Activated T-helper 2 cell treated with anti-CD3 and anti-CD28 coated beads, Interferon-gamma antibody, Interleukin-2, Interleukin-4, amounts not matched to agents 10 μg/mL and 5 μg/mL and 100 μg/mL, durations not matched to agents 14 hours and 24 hours and 36 hours (primary cell): ENCODE measurements at places on chromosomes 5 and 9.

- DNase-seq: no peak
Measured at GRCh38 chr9:126062158-126062886, 264.3 kb upstream of the MVB12B start.

DNA sequence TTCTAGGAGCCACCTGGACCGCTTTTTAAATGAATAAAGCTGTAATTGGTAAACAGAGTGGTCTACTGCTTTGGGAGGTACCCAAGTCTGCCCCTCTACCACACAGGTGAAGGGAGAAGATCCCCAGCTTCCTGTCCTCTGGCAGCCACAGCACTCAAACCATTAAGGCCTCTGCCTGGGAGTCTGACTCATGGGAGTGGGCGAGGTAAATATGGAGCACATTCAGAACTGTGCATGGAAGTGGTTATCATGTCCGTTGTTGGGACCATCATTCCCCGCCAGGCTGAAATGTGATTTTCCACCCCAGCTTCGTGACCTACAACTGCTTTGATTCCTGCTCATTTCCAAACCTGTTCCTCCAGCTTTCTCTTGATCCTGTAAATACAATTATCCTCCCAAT is 59.5 kb upstream of the ALDH1B1 start:
- DNase-seq: no peak

- DNase-seq: no peak
Measured at GRCh38 chr9:97124256-97124655, 85.3 kb upstream of the CTSV start.

DNA sequence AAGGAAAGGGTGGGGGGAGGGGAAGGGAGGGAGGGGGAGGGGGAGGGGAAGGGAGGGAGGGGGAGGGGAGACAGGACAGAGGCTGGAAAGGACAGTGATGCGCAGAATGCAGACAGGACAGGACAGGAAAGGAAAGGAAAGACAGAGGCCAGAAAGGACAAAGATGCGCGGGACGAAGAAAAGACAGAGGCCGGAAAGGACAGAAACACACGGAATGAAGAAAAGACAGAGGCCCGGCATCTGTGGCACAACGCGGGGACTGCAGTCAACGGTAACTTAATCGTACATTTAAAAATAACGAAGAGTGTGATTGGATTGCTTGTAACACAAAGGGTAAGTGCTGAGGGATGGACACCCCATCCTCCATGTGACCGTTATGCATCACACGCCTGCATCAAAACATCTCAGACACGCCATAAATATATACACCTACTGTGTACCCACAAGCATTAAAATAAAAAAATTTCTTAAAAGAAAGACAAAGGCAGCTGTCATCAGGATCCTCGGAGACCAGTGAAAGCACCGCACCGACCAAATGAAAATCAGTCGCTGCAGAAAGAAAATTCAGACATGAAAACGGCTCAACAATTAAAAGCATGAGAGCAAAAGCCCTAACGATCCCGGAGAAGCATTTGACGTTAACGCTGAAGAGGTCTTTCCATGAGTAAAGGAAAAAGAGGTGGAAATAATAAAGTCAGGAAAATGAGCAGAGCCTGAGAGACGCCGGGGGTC is 52.9 kb upstream of the EXOC3 start:
- DNase-seq: no peak

GRCh38 chr9:14482856-14483255 is 168.9 kb upstream of the NFIB start:
- DNase-seq: no peak

- peak; percentile 33 for DNase-seq
Measured at GRCh38 chr5:10354048-10354872, 765 bp downstream of the MARCHF6 start.

DNA sequence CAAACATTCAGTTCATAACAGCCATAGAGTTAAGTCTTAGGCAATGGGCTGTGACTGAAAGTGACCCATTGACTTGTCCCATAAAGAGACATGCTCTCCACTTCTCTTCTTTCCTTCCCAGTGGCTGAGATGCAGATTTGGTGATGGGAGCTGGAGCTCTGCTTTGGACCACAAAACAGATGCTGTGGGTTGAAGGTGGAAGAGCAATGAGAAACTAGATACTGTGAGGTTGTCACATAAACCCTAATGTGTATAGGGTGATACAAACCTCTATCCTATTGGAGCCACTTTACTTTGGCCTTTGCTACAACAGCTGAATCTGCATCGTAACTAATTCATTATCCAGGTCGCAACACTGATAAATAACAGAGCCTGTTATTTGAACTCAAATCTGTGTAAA is 192.0 kb downstream of the TTC39B start:
- DNase-seq: no peak

GRCh38 chr5:172502969-172503368 is 48.6 kb upstream of the SH3PXD2B start:
- DNase-seq: no peak

DNA sequence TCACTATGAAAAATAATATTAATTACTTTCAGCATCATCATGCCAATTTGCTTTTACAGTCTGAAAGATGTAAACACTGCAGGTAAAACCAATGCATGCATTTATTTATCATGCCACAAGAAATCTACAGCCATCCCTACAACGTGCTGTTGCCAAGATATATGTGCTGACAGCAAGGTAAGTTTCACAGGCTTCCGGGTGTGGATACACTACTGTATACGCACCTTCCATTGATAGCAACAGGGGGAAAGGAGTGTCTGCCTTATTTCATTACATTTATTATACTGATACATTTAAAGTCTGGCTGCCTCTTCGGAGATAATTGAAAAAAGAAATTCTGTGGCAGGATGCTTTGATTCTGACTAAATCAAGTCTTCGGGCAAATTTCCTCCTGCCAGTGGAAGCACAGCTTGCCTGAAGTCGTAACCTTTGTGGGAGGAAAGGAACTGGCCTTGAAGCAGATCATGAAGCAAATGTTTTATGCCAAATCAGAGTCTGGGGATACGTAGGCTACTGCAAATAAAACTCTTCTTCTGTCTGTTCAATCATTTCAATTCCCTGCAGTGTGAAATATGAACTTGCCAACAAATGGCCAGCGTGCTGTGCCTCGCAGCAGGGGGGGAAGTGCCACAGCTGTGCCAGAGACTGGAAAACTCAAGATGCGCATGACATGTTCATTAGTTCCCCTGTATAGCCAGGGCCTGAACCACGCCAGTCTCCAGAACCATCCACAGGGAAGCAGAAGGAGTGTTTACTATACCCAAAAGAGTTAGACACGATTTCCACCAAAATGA is 268.1 kb downstream of the EFNA5 start:
- no peak for DNase-seq

DNA sequence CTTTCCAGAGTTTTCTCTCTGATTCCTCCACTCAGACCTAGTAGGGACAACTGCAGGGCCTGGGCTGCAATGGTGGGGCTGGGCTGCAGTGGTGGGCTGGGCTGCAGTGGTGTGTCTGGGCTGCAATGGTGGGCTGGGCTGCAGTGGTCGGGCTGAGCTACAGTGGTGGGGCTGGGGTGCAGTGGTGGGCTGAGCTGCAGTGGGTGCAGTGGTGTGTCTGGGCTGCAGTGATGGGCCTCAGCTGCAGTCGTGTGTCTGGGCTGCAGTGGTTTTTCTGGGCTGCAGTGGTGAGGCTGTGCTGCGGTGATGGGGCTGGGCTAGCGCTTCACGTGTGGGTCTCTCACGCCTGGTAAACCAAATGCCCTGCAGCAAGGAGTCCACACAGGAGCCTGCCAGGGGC is 27.4 kb downstream of the ABO start:
- no peak for DNase-seq

GRCh38 chr5:68348447-68349222 is 133.1 kb downstream of the PIK3R1 start:
- DNase-seq: no peak

- no peak for DNase-seq
Measured at GRCh38 chr5:153829510-153830065, 209.1 kb downstream of the FAM114A2 start.

GRCh38 chr5:174991847-174992246 is 267.5 kb downstream of the MSX2 start:
- DNase-seq: no peak

DNA sequence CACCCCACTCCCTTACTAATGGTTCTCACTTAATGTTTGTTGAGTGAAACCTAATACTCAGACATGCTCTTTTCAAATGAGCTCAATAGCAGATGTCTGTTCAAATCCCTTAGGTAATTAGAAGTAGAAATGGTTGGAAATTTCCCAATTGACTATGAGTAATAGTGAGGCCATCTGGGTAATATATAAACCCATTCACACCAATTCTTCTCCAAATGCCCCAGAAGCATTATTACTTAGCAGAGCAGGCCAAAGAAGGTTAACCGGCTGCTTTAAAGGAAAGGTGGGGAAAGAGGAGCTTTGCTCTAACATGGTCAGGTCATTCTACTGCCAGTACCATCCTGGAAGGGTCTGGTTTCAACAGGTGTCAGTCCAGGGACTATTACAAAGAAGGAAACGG is 119.5 kb upstream of the MTAP start:
- DNase-seq: no peak

DNA sequence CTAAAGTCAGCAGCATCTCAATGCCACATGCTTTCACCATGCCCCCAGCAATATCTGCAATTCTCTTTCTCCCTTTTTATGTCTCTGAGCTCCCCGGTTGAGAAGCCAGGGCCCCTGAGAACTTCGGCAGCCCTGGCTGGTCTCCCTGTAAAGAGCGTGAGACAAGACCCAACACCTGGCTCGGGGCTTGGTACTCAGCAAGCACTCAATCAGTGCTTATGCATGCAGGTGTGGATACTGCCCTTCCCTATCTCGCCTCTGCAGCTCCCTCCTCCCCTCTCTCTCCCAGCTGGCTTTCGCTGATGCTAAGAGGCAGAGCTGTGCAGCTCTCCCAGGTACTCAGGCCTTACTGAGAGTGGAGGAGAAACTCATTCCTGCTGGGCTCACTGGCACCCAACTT is 41.7 kb upstream of the AKNA start:
- DNase-seq: no peak

- DNase-seq: no peak
Measured at GRCh38 chr5:307794-308579, 13.5 kb upstream of the AHRR start.

DNA sequence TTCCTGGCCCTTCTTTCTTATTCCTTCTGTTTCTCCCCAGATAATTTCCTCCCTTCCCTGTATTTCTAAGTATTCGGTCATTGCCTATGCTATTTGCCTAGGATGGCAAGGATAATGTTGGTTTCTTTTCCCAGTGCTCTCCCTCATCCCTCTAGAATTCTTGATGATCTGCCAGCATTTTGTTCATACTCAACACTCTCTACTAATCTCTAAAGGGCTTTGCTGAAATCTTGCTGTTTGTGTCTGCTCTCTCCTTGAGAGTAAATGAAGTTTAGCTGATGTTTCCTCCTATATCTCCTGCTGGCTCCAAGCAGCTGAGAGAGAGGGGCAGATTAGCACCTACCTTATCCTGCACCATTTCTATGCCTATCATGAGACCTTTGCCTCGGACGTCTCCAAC is 38.1 kb downstream of the AGXT2 start:
- no peak for DNase-seq
